ENCODE measurements at places on chromosomes 16 and 17.

DNA sequence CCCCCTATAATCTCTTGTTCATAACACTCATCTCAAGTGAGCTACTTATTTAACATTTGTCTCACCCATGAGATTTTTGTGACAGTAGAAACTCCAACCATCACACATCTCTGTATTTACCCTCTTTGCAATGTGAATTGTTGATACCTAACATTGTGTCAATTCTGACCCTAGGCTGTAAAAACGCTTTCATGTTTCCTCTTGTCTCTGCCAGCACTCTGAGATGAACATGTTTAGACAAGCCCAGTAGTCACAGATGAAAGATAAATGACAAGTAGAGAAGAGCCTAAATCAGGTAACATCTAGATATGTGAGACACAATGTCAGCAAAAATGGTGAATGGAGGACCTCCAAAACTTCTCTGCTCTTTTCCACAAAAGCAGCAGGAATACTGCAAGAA is 1254.5 kb upstream of the GOT2 start:
- no peak for DNase-seq

GRCh38 chr16:55830658-55831294 is 2.1 kb downstream of the CES1 start:
- DNase-seq, result no peak

DNA sequence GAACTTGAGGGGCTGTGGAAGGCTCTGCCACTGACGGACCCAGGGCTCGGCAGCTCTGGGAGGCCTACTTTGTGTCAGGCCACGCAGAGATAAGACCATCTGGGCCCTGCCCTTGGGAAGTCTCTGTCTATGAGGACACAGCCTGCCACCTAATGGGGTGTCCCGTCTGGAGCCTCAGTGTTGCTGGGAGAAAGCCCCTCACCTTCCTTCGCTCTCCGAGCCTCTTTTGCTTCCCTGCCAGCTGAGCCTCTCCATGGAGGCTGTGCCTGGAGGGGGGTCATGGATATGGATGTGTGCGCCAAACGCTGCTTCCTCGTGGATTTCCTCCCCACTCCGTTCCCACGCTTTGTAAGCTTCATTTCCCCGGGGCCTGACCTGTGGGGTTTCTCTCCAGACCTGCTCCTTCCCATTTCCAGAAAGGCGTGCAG is 228.8 kb downstream of the SEC14L1 start:
- no peak for DNase-seq

DNA sequence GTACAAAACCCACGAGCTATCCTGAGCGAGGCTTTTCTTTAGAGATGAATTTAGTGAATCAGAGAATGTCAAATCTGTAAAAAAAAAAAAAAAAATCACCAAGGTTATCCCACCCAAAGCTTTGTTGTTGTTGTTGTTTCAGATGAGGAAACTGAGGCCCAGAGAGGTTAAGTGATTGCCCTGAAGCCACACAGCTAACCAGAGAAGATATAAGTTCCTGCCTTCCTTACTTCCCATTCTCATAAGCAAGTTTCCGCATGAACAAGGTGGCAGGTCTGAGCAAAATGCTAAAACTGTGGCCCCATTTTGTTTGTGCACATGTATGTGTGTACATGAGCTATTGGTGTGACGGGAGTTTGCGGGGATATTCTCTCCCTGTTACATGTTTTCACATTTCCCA is 352.1 kb upstream of the ZFHX3 start:
- no peak for DNase-seq

GRCh38 chr16:65789161-65789945 is 577.1 kb upstream of the CDH5 start:
- no peak for DNase-seq

DNA sequence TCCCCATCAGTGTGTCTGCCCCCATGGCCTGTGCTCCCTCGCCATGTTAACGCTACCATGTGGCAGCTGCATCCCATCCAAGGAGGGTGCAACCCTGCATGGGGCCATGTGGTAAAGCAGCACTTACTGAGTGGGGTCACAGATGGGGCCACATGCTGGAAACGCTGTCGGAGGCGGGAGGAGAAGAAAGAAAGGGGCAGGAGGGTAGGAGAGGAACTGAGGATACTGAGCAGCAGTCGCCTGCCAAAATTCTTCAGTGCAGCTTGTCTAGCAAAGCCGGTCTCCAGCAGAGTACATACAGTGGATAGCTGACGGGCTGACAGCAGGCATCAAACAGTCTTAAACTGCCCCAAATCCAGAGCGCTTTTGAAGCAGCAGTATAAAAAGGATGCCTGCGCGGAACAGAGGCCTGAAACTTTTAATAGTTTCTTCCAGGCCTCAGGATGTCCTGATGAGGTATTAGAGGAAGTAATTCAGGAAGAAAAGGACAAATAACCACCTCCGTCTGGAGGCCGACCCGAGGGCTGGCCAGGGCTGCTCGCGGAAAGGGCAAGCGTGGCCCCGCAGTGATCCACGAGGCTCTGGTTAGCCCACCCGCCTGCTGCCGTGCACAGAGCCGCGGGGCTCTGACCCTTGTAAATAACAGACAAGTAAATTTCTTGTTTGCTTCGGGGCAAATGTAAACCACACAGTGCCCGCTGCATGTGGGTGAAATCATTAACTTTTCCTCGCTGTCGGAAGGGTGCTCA is 149.0 kb downstream of the CCDC182 start:
- no peak for DNase-seq

DNA sequence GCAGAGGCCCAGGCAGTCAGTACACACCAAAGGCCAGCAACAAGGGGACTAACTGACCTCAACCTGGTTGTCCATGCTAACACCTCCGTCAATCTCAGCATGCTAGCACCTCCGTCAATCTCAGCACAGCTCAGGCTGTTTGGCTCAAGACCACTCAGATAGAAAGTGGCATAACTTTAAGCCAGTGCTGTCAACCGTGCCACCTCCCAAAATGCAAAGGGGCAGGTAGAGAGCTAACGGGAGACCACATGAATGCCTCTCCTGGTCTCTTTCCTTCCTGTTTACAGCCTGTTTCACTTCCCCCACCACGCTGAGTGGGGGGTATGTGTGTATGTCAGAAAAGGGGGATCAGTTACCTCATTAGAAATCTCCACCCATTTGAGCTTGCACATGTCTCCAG is 3.3 kb downstream of the UBTF start:
- no peak for DNase-seq

GRCh38 chr17:28871056-28871579 is 16.3 kb downstream of the ERAL1 start:
- no peak for DNase-seq

DNA sequence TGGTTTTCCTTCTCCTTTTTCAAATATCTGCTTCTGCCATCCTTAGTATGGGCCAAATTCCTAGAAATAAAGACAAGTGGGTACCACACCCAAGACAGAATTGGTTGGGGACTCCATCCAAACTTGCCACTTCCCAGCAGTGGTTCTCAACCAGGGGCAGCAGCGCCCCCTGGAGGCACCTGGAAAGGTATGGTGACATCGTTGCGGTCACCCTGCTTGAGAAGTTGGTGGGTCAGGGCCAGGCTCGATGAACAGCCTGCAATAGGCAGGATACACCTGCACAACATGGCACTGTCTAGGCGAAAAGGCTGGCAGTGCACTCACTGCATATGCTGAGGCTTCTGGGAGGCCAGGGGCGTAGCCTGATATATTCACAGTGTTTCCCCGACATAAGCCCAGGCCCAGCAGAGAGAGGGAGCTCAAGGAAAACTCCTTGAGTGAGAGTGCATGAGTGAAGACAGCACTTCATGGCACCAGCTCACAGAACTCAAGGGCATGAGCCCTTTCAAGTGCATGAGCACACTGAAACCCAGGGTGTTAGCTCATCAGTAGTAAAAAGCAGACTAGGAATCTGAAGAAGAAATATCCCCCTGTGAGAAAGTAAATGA is 57.7 kb downstream of the CMC2 start:
- peak; percentile 20 for DNase-seq

- no peak for DNase-seq
These were observed 43.8 kb downstream of the C16orf82 start for GRCh38 chr16:27110524-27110896.

GRCh38 chr17:1474402-1475189 is 17.9 kb downstream of the MYO1C start:
- DNase-seq, result no peak

All from NCI-H1092 (cell line).